Small intestine (tissue), 16 donors: ENCODE measurements at places on chromosomes 12 and 14. TPM values are rescaled to one million over a fixed set of nuclear protein-coding genes. Genes with fewer than 3 reads are reported as not detected.

DNA sequence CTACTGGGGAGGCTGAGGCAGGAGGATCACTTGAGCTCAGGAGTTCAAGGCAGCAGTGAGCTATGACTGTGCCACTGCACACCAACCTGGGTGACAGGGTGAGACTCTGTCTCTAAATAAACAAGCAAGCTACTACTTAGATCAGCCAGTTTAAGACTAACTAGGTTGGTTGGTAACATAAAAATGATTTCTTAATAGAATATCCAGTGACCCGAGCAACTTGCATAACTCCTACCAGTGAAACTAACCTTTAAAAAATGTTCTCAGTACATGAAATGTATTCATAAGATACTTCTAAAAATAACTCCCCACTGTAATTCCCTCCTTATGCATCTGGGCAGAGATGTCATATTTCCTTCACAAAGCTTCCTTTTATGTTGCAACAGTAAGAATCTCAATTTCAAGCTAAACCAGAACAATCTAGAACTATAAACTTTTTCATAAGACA lies 15.9 kb downstream of the TAOK3 start:
- H3K4me1 ChIP-seq: peaks cover 6% of the 10 kb centered on the region
- H3K4me3 ChIP-seq: no peak overlapping the region
- no peaks in the 10 kb centered on the region for H3K36me3 ChIP-seq
- peak; percentile 59 for DNase-seq
- H3K27me3 ChIP-seq: no peaks in the 10 kb centered on the region

DNA sequence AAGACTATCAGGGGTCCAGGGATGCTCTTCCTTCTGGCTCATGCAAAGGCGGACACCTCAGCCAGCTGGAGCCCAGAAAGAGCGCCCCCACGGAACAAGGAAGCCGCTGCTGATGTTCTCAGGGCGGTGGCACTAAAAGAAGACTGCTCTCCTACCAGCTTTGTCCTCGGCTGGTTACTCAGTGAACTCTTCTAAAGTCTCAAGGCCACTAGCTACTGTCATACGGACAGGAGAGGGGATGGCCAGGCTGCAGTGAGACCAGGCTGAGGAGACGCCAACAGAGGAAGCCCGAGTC lies 59.6 kb downstream of the CCDC88C start:
- no peaks in the 10 kb centered on the region for H3K4me1 ChIP-seq
- DNase-seq: no peak
- no peak overlapping the region for H3K27ac ChIP-seq
- peaks cover 47% of the 10 kb centered on the region for H3K36me3 ChIP-seq
- no peaks in the 10 kb centered on the region for H3K27me3 ChIP-seq
- no peak overlapping the region for H3K4me3 ChIP-seq

DNA sequence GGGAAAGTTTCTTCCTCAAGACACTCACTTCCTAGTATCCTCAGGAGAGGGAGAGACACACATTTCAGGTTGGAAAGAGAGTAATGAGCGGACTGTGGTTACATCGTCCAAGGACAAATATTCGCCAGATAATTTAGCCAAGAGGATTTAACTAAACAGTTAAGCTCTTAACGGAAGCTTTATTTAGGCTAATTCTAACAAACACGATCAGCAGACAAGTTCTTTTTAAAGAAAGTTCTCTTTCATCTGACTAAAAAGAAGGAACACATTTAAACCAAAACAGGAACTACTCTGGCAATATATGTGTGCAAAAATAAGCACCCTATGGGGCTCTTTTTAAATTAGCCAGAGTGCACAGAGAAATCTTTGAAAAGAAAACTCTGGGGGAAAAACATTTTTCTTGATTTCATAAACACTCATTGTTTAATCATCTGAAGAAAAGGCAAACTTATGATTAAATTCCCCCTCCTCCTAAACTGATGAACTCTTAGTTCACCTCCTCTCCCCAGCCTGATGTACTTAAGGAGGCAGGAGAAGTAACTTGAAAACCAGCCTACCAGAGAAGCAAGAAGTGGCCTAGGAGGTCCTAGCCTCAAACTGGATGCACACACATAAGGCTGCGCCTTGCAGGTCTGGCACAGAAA lies 13.3 kb upstream of the BTG1 start:
- no peak overlapping the region for H3K4me3 ChIP-seq
- peak overlapping the region; percentile 17 for H3K27ac ChIP-seq
- DNase-seq: no peak
- no peaks in the 10 kb centered on the region for H3K27me3 ChIP-seq

- H3K4me1 ChIP-seq: no peaks in the 10 kb centered on the region
- no peaks in the 10 kb centered on the region for H3K27me3 ChIP-seq
- no peak for DNase-seq
- no peak overlapping the region for H3K27ac ChIP-seq
These were observed 135.2 kb upstream of the KRR1 start for GRCh38 chr12:75646329-75647210.

GRCh38 chr14:55571125-55571889 lies 8.7 kb upstream of the KTN1 start:
- no peak overlapping the region for H3K4me3 ChIP-seq
- DNase-seq: no peak
- no peaks in the 10 kb centered on the region for H3K4me1 ChIP-seq
- H3K36me3 ChIP-seq: no peaks in the 10 kb centered on the region
- no peak overlapping the region for H3K27ac ChIP-seq
- no peaks in the 10 kb centered on the region for H3K27me3 ChIP-seq

DNA sequence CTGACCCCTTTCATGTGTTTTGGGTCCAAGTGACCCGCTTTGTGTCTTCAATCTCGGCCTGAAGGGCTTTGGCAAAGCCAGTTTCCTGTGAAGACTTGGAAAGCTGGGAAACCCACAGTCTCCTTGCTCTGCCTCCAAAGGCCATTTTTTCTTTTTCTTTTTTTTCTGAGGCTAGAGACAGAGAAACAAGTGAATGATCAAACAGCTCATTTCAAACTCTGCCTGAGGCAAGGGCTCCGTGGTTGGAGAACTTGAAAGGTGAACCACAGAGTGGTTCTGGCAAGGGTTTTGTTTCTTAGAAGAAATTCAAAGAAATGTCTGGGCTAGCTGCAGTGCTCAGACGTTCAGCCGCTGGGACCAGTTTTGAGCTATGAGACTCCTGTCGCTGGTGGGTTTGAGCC lies 62.7 kb downstream of the ERH start:
- no peak for DNase-seq
- no peaks in the 10 kb centered on the region for H3K27me3 ChIP-seq
- no peak overlapping the region for H3K4me3 ChIP-seq
- no peak overlapping the region for H3K27ac ChIP-seq

GRCh38 chr14:38201137-38201828 lies 6.4 kb upstream of the SSTR1 start:
- no peaks in the 10 kb centered on the region for H3K36me3 ChIP-seq
- H3K4me1 ChIP-seq: no peaks in the 10 kb centered on the region
- H3K27ac ChIP-seq: no peak overlapping the region
- H3K4me3 ChIP-seq: no peak overlapping the region
- H3K27me3 ChIP-seq: no peaks in the 10 kb centered on the region
- DNase-seq: no peak

DNA sequence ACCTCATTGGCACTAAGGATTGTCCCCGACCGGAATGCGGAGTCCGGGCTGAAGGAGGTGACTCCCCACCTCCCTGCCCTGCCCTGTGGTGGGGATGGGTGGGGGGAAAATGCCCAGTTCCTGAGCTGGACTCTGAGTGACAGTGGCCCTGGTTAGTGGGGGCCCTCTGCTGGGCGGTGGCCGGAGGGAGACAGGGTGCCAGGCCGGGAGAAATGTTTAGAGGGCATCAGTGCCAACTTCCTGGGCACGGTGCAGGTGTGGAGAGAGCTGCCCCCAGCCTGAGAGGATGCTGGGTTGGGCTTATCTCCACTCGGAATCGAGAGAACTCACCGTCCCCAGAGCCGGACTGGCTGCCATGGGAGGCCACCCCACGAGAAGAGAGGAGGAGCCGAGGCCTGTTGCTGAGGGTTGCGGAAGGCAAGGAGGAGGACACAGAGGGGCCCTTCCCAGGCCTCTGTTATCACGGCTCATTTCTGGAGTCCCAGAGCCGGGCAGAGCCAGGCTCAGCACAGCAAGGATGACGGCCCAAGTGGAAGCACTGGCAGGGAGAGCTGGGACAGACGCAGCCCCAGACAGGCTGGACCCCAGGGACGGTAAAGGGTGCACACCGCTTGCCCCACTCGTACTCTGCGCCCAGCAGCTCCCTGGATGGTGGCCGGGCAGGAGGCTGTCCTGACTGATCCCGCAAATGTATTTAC lies 156.7 kb downstream of the KIF26A start:
- no peak overlapping the region for H3K27ac ChIP-seq
- no peak for DNase-seq
- no peaks in the 10 kb centered on the region for H3K36me3 ChIP-seq

DNA sequence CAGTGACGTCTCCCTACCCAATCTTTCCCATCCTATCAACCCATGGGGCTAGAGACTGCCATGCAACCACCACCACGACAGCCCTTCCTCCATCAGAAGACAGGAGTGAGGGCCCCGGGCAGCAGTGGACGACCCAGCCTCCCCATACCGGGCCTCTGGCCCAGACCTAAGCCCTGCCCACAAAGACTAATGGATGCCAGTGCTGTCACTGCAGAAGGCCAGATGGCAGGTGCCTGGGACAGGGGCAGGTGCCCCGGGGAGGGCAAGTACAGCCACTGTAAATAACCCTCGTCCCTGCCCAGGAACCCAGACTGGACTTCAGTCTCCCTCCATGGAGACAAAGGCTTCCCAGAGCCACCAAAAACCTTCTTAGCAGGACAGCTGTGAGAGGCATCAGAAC lies 20.3 kb upstream of the HSPB8 start:
- H3K4me1 ChIP-seq: no peaks in the 10 kb centered on the region
- H3K4me3 ChIP-seq: no peak overlapping the region
- no peaks in the 10 kb centered on the region for H3K36me3 ChIP-seq
- peaks cover 3% of the 10 kb centered on the region for H3K27me3 ChIP-seq
- DNase-seq: no peak

- H3K4me1 ChIP-seq: peaks cover 8% of the 10 kb centered on the region
- DNase-seq: no peak
- H3K36me3 ChIP-seq: no peaks in the 10 kb centered on the region
- no peak overlapping the region for H3K4me3 ChIP-seq
- H3K27ac ChIP-seq: no peak overlapping the region
These were observed 34.8 kb upstream of the CD9 start for GRCh38 chr12:6165395-6165794.

DNA sequence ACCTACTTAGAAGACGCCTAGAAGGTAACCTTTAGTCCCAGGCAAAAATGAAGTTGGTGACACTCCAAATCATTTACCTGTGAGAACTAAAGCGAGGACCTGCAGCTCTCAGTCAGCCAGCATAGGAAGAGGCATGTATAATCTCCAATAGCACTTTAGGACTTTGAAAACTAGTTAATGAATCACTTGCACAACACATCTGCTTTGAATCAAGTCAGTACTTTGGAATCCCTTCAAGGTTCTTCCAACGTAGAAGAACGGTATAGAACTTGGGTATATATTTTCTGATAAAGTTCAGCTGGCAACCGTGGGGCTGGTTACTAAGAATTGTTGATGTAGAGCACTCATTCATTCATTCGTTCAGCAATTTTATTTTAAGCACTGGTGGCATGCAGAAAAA lies 251.9 kb downstream of the TMEM132D start:
- H3K27me3 ChIP-seq: no peaks in the 10 kb centered on the region
- H3K4me3 ChIP-seq: no peak overlapping the region
- H3K4me1 ChIP-seq: no peaks in the 10 kb centered on the region
- no peak for DNase-seq
- no peaks in the 10 kb centered on the region for H3K36me3 ChIP-seq

GRCh38 chr14:64763801-64764621 lies 59.8 kb downstream of the PLEKHG3 start:
- H3K27ac ChIP-seq: no peak overlapping the region
- no peaks in the 10 kb centered on the region for H3K27me3 ChIP-seq
- no peaks in the 10 kb centered on the region for H3K36me3 ChIP-seq

GRCh38 chr12:51320695-51321320 lies 3.2 kb downstream of the BIN2 start:
- H3K4me1 ChIP-seq: peaks cover 2% of the 10 kb centered on the region
- H3K4me3 ChIP-seq: no peak overlapping the region
- peak; percentile 20 for DNase-seq
- no peaks in the 10 kb centered on the region for H3K36me3 ChIP-seq

GRCh38 chr12:80490329-80490728 lies 46.3 kb downstream of the PTPRQ start:
- no peaks in the 10 kb centered on the region for H3K4me1 ChIP-seq
- no peak overlapping the region for H3K4me3 ChIP-seq
- H3K36me3 ChIP-seq: no peaks in the 10 kb centered on the region
- H3K27me3 ChIP-seq: no peaks in the 10 kb centered on the region
- no peak overlapping the region for H3K27ac ChIP-seq
- no peak for DNase-seq

GRCh38 chr14:79656496-79656895 lies 554.8 kb downstream of the DIO2 start:
- no peaks in the 10 kb centered on the region for H3K36me3 ChIP-seq
- peak; percentile 21 for DNase-seq
- no peaks in the 10 kb centered on the region for H3K27me3 ChIP-seq

- no peaks in the 10 kb centered on the region for H3K36me3 ChIP-seq
- no peaks in the 10 kb centered on the region for H3K27me3 ChIP-seq
- no peak overlapping the region for H3K4me3 ChIP-seq
- no peaks in the 10 kb centered on the region for H3K4me1 ChIP-seq
- no peak overlapping the region for H3K27ac ChIP-seq
These were observed 64.8 kb upstream of the TUNAR start for GRCh38 chr14:95811813-95812212.

DNA sequence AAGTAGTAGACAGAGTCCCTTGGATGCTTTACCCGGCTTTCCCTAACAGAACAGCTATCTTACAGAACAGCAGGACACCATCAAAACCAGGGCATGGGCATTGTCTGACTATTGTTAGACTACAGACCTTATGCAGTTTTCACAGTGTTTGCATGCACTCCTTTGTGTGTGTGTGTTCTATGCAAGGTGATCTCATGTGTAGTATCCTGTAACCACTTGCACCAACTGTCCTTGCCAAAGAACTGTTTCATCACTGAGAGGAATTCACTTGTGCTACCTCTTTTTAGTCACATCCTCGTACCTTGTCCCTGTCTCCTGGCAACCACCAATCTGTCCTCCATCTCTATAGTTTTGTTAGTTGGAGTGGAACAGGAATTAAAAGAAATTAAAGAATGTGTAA lies 183.6 kb upstream of the PZP start:
- no peaks in the 10 kb centered on the region for H3K27me3 ChIP-seq
- no peak overlapping the region for H3K4me3 ChIP-seq
- no peaks in the 10 kb centered on the region for H3K4me1 ChIP-seq

- H3K4me1 ChIP-seq: no peaks in the 10 kb centered on the region
- H3K4me3 ChIP-seq: no peak overlapping the region
- H3K27ac ChIP-seq: no peak overlapping the region
- H3K27me3 ChIP-seq: no peaks in the 10 kb centered on the region
- DNase-seq: no peak
These were observed 80.0 kb upstream of the RPH3A start for GRCh38 chr12:112711507-112711906.

- H3K27ac ChIP-seq: no peak overlapping the region
- H3K27me3 ChIP-seq: no peaks in the 10 kb centered on the region
- no peak for DNase-seq
These were observed 21.3 kb downstream of the YBX3 start for GRCh38 chr12:10701843-10702242.

Gene KRT77
- not detected for polyA plus RNA-seq

Gene USP5
- 54.0 TPM for polyA plus RNA-seq

Gene VRTN
- polyA plus RNA-seq: 0.24 TPM

Gene ENDOU
- not detected for polyA plus RNA-seq

Gene CLEC2A
- polyA plus RNA-seq: not detected

Gene SLC2A14
- polyA plus RNA-seq: 0.77 TPM

Gene CCDC198
- polyA plus RNA-seq: 0.45 TPM

Gene FOXG1
- 0.01 TPM for polyA plus RNA-seq

Gene P2RX2
- polyA plus RNA-seq: 1.9 TPM

Gene CLEC1B
- polyA plus RNA-seq: not detected

Gene GLIPR1L1
- not detected for polyA plus RNA-seq

Gene TMPRSS12
- polyA plus RNA-seq: not detected

Gene AQP5
- not detected for polyA plus RNA-seq
